ENCODE measurements at places on chromosomes 12 and 14. TPM values are rescaled to one million over a fixed set of nuclear protein-coding genes. Genes with fewer than 3 reads are reported as not detected.
A peak's percentile ranks its signal among the peaks of the same experiment; 100 is the strongest.

DNA sequence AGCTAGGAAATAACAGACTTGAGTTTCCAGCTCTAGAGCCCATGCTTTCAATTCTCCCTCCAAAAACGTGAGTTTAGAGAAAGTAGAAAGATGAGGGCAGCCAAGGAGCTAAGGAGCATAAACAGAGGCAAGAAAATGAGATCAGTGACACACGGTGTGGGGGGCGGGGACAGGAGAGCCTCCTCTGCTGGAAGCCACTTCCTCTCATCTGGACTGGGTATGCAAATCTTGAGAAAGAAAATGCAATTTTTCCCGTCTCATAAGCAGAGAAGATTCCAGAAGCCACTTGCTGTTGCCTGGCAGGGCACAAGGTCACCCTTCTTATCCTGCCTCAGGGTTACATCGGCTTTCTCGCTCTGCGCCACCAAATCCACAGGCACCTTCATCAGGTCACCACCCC is 6.0 kb downstream of the OR10P1 start:
- peaks cover 26% of the 10 kb centered on the region for H3K4me1 ChIP-seq
- DNase-seq = peak; percentile 68
- H3K27me3 ChIP-seq = peaks cover 2% of the 10 kb centered on the region
- H3K4me3 ChIP-seq = no peak overlapping the region
- H3K36me3 ChIP-seq = no peaks in the 10 kb centered on the region

- peaks cover 50% of the 10 kb centered on the region for H3K36me3 ChIP-seq
- peaks cover 2% of the 10 kb centered on the region for H3K4me1 ChIP-seq
- H3K4me3 ChIP-seq = no peak overlapping the region
- H3K27me3 ChIP-seq = no peaks in the 10 kb centered on the region
- no peak overlapping the region for H3K27ac ChIP-seq
Observed at GRCh38 chr14:52008136-52008535, 18.8 kb downstream of the RTRAF start.

- H3K4me3 ChIP-seq = no peak overlapping the region
- H3K4me1 ChIP-seq = no peaks in the 10 kb centered on the region
- DNase-seq = no peak
Observed at GRCh38 chr14:82230748-82231147, 697.1 kb upstream of the SEL1L start.

GRCh38 chr12:53722450-53723041 is 4.7 kb downstream of the CALCOCO1 start:
- no peaks in the 10 kb centered on the region for H3K27me3 ChIP-seq
- H3K36me3 ChIP-seq = peaks cover 5% of the 10 kb centered on the region
- peaks cover 18% of the 10 kb centered on the region for H3K4me1 ChIP-seq
- no peak overlapping the region for H3K27ac ChIP-seq

- peak overlapping the region; percentile 19 for H3K27ac ChIP-seq
- no peak for DNase-seq
- peaks cover 7% of the 10 kb centered on the region for H3K27me3 ChIP-seq
- no peaks in the 10 kb centered on the region for H3K36me3 ChIP-seq
Observed at GRCh38 chr12:53343969-53344368, 7.8 kb upstream of the SP7 start.

DNA sequence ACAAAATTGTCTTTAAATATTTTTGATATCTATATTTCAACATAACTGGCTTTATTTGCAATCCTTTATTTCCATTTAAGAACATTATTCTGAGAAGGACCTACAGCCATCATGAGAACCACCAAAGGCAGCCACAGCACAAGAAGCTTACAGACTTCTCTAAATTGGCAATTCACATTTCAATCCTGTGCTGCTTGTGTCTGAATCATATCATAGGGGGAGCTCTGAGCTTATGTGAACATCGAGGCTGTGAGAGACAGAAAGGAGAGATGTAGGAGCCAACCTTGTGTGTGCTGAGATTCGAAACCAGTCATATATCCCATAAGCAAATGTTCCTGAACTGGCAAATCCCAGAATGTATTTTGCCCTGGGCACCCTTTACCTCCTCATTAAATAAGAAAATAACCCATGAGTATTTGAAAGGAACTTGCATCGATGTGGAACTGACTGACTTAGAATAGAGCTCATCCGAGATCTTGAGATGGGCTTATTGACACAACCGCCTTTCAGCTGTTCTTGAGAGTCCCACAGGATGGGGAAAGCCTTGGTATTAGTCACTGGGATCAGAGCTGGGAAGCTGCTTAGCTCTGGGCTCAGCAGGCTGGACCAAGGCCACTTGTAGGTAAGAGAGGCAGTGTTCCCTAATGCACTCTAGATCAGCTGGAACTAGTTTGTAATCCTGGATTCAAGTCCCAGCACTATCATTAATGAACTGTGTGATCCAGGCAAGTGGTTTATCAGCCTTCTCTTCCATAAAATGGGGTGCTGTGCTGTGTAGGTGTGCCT is 329.8 kb downstream of the CACNA1C start:
- DNase-seq = no peak
- peaks cover 6% of the 10 kb centered on the region for H3K4me1 ChIP-seq
- H3K36me3 ChIP-seq = no peaks in the 10 kb centered on the region
- H3K4me3 ChIP-seq = no peak overlapping the region
- H3K27ac ChIP-seq = no peak overlapping the region

- no peak overlapping the region for H3K27ac ChIP-seq
- no peaks in the 10 kb centered on the region for H3K27me3 ChIP-seq
- H3K4me1 ChIP-seq = no peaks in the 10 kb centered on the region
- no peak overlapping the region for H3K4me3 ChIP-seq
Observed at GRCh38 chr12:132116709-132117557, 27.2 kb downstream of the DDX51 start.

- no peak overlapping the region for H3K27ac ChIP-seq
- no peak overlapping the region for H3K4me3 ChIP-seq
- H3K27me3 ChIP-seq = no peaks in the 10 kb centered on the region
- H3K36me3 ChIP-seq = peaks cover 31% of the 10 kb centered on the region
Observed at GRCh38 chr14:71362920-71363584, 455.8 kb downstream of the PCNX1 start.

DNA sequence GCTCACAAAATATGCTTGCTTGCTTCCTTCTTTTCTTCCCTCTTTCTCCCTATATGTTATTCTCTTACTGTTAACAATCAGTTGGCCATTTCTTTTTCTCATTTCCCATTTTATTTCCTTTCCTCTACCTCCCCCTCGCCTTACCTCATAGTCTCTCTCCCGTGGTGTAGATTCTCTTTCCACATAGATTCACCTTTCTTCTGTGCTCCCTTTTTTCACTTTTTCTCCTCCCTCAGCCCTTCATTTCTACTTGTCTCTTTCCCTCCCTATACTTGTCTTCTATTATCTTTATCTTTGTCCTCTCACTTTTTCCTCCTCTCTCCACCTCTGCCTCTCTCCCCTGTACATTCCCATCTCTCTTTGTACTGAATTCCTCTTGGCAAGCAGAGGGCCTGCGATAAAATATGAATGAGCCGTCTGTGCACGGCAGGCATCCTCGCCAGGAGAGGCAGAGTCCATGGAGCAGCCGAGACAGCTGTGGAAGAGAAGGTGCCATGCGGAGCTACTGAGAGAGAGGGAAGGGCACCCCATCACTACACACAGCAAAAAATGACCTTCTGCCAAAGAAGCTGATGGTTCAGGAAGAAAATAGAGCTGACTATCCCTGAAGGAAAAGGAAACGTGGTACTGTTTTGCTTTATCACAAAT is 12.1 kb downstream of the C14orf93 start:
- no peak overlapping the region for H3K4me3 ChIP-seq
- H3K36me3 ChIP-seq = peaks cover 2% of the 10 kb centered on the region
- DNase-seq = no peak

- peaks cover 39% of the 10 kb centered on the region for H3K4me1 ChIP-seq
- peak within 1 kb of the TSS; percentile 73 for H3K27ac ChIP-seq
- peaks cover 7% of the 10 kb centered on the region for H3K36me3 ChIP-seq
- DNase-seq = peak; percentile 92
Observed at GRCh38 chr12:122078141-122079032, at the start of gene MLXIP. MLXIP (plus strand) TSS chr12:122078756; CDS start chr12:122078854, 98 bp downstream.

DNA sequence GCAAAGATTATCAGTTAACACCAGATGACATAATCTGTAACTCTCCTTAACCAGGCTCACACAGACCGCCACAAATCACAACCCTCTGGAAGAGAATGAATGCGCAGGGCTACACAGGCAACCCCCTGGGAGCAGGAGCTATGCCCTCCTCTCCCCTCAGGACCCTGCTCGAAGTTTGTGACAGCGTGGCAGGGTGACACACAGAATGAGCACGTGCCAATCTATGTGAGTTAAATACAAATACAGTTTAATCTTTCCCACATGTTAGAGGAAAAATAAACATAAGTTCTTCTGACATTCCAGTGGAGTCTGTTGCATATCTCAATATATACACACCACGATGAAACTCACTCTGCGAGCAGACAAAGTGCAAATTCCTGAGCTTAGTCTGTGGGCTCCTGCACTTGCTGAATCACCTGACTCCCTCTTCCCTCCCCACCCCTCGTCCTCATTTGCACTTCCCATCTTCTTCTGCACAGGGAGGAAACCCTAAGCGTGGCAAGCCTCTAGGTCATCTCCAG is 37.6 kb downstream of the BCAT1 start:
- peaks cover 5% of the 10 kb centered on the region for H3K27me3 ChIP-seq
- H3K4me3 ChIP-seq = no peak overlapping the region
- no peaks in the 10 kb centered on the region for H3K36me3 ChIP-seq
- H3K4me1 ChIP-seq = no peaks in the 10 kb centered on the region
- no peak overlapping the region for H3K27ac ChIP-seq
- no peak for DNase-seq

The SAV1 gene
- total RNA-seq = 13.4 TPM

The EEA1 gene
- 20.8 TPM for total RNA-seq

The CCDC177 gene
- total RNA-seq = not detected
